ENCODE measurements at places on chromosomes 7 and 10.

GRCh38 chr7:132377015-132377414 lies 199.3 kb downstream of the PLXNA4 start:
- DNase-seq: no peak

DNA sequence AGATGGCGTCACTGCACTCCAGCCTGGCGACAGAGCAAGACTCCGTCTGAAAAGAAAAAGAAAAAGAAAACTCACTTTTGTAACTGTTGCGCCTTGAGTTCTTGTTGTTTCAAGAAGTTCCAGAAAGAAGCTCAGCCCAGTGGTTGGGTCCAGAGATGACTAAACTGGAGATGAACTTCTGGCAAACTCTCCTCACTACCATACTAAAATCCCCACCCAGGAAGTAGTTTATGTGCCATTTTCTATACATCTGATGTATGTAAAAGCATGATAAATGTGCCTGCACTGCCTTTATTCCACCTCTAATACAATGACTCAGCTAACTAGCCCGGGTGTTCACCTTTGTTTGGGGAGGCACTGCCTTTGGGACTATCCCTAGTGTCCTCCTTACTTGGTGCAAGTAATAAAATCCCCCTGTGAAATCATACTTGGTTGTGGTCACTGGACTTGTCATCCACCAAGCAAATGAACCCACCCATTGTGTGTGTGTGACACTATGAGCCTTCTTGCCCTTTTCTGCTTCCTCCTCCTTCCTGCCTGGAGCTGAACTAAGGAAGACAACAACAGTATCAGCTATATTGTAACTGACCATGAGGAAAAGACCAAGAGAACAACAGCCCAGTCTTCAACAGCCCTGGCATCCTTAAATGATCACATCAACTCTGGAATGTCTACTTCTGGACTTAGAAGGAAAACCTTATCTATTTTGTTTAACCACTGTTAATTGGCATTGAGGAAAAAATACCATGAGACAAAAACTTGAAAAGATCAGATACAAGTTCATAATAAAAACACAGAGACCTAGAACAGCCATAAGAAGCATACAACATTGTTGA lies 33.6 kb downstream of the JMJD1C start:
- no peak for DNase-seq

DNA sequence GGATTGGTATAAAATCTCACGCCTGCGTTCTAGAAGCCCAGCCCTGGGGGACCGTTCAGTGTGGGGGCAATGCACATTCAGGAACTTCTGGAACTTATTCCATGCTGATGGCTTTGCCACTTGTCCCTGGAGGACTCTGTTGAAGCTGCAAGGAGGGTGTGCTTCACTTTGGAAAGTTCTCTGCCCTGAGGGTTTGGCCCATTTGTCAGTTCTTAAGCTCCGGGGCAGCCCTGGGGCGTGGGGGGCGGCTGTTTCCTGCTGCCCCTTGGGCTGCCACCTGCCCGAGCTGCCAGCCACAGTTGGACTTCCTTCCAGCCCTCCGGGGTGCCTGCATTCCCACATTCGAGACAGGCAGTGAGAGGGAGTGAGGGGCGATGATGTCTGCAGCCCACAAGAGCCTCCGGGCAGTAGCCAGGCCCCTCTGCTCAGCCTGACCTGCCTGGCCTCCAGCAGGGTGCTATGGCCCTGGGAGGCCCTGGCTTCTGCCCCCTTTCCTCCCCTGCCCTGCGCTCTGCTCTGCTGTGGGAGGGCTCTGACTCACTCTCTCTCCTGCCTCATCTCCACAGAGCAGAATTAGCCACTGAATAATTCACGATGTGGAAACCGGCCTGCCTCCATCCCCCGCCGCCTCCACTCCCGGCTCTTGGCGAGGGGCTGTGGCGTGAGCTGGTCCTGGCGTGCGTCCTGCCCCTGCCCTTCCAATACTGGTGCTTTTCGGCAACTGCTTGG lies 1.9 kb downstream of the TTYH3 start:
- no peak for DNase-seq

GRCh38 chr7:79453558-79454360 lies at the start of gene MAGI2:
Gene MAGI2, minus strand, starts transcription at chr7:79453667. Its CDS starts 347 bp downstream, at chr7:79453320.
- no peak for DNase-seq

DNA sequence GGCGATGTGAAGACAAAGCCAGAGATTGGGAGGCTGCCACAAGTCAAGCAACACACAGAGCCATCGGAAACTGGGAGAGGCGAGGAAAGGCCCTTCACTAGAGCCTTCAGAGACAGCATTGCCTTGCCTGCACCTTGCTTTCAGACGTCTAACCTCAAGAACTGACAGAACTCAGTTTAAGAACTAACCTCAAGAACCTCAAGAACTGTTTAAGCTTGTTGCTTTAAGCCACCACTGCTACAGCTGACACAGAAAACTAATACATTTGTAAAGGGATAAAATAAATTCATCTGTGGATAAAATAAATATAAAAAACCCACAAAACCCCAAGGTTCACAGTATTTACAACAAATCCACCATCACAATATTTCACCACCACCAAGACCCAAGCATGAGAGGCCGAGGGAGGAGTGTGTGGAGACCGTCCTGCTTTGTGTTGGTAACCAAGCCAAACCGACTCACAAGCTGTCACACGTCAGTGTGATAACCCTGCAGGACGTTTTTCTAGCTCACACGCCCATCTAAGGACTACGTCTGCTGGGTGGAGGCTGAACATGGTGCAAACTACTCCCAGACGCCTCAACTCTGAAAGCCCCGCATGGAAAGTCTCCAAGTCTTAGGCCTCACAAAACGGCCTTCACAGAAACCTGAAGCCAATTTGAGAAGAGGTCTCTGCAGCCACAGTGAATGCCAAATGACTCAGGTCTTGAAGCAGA lies 116.8 kb downstream of the ABLIM1 start:
- no peak for DNase-seq

DNA sequence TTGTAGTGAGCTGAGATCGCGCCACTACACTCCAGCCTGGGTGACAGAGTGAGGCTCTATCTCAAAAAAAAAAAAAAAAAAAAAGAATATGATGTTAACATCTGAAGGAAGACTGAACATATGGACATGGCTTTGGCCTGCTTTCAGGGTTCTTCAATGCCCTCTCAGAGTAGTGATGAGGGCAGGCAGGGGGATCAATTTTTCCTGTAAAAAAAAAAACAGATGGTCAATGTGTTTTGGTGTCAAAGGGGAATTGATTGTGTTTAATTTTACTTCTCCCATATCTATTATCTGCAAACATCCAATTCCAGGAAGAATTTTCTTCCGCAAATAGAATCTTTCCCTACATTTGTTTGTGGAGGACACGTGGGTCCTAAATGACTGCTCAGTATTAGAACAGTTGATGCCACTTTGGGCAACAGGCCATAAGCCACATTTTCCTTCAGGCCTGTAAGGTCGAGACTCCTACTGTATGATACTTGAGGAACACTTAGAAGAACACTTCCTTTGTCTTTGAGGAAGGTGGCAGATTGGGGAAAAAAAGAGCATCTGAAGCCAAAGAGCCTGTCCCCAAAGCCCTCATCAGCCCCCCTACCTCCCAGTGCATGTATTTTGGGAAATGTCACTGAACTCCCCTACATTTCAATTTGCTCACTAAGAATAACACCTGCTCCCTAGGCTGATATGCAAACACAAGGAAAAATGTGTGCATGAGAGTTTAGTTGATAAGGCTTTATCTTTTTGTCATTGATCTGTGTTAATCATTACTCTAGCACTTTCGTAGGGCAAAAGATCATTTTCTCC lies 28.3 kb downstream of the MGAM2 start:
- no peak for DNase-seq

DNA sequence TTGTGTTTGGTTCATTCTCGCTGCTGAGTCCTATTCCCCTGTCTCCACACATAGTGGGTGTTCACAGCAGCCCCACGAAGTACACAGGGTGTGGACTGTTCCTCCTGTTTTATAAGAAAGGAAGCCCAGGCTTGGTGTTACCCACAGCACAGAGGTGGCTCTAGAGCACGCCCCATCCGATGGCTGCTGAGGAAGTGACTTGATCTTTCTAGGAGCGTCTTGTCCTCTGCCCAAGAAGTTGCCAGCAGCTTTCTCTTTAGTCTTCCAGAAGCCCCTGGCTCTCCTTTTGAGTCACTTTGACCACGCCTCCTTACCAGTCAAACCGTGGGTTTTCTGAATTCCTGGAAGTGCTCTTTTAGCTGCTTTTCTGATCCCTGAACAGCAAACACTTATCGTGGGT lies 94.0 kb downstream of the GRK5 start:
- no peak for DNase-seq

Measured in glomerular endothelial cell (primary cell).